ENCODE measurements at places on chromosomes 7 and 10. TPM values are rescaled to one million over a fixed set of nuclear protein-coding genes. Genes with fewer than 3 reads are reported as not detected.

CNPY1 gene
- not detected for total RNA-seq

XRCC2 gene
- 0.46 TPM for total RNA-seq

STEAP2 gene
- total RNA-seq = 11.5 TPM

ACSM6 gene
- not detected for total RNA-seq

NPC1L1 gene
- total RNA-seq = 0.17 TPM

KLF14 gene
- total RNA-seq = not detected

STAG3 gene
- 2.3 TPM for total RNA-seq

LIPN gene
- 1.0 TPM for total RNA-seq

UNC5B gene
- 16.0 TPM for total RNA-seq

POT1 gene
- 15.7 TPM for total RNA-seq

IFIT1B gene
- total RNA-seq = not detected

PITRM1 gene
- 65.0 TPM for total RNA-seq

PLAC9 gene
- total RNA-seq = 24.1 TPM

CAMK2B gene
- 0.17 TPM for total RNA-seq

NPFFR1 gene
- 1.1 TPM for total RNA-seq

GSTO2 gene
- 9.1 TPM for total RNA-seq

ZPBP gene
- not detected for total RNA-seq

DKK1 gene
- 3.7 TPM for total RNA-seq

CTAGE4 gene
- 9.5 TPM for total RNA-seq

UCN3 gene
- total RNA-seq = 1.2 TPM

COL13A1 gene
- 13.5 TPM for total RNA-seq

FGF8 gene
- total RNA-seq = 1.2 TPM

ADCY1 gene
- total RNA-seq = 3.9 TPM

CALD1 gene
- total RNA-seq = 213 TPM

LDB3 gene
- total RNA-seq = 2.5 TPM

CACNB2 gene
- total RNA-seq = 4.2 TPM
